GM23338 (cell line): ENCODE measurements at places on chromosomes 5 and 9. TPM values are rescaled to one million over a fixed set of nuclear protein-coding genes. Genes with fewer than 3 reads are reported as not detected.

DNA sequence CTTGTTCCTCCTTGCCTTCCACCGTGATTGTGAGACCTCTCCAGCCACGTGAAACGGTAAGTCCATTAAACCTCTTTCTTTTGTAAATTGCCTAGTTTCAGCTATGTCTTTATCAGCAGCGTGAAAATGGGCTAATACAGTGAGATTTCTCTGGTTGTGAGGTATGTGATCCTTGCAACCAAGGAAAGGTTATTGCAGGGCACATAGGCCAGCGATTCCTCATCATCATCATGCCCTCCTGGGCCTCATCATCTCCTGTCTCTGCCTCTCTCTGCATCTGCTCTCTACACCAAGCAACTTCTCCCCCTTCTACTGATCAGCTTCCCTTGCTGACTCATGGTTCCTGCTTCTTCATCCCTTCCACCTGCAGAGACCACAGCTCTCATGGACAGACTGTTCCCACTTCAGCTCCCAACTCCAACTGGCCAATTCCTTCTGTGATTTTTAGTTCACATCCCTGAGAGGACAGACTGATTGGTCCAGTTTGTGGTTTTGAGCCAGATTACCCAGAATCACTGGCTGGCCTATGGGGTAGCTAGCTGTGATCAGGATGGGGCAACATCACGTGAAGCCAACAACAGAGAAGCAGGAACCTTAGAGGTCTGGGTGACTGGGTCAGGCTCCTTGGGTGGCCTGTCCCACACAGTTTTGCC is 53.1 kb downstream of the LIX1 start:
- DNase-seq, result no peak

GRCh38 chr5:155978850-155979249 is 348.1 kb upstream of the SGCD start:
- no peak for DNase-seq

DNA sequence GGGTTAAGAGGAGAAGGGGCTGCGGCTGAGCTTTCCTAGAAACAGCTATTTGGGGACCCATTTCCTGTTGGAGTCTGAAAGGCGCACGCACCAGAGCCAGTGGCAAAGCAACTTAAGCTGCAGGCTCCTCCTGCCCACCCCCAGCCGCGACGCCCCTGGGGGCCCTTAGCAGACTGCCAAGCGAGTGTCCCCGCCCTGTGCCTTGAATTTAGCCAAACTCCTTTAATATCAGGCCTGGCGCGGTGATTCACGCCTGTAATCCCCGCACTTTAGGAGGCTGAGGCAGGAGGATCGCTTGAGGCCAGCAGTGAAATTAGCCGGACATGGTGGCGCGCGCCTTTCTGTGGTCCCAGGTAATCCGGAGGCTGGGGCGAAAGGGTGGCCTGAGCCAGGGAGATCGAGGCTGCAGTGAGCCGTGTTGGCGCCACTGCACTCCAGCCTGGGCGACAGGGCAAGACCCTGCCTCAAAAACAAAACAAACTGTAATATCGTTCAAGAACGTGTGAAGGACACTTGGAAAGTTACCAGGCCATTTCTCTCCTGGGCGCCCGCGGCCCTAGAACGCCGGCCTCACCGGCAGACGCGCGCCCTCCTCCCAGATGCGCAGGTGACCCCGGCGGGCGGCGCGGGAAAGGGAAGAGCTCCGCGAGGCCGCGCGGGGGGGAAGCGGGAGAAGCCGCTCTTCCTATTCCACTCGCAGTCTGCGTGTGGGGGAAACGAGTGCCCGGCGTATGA is 1.0 kb upstream of the F2R start:
- peak; percentile 76 for DNase-seq

GRCh38 chr5:161442471-161442870 is 104.1 kb downstream of the GABRB2 start:
- peak; percentile 37 for DNase-seq

- DNase-seq, result no peak
These were observed 74.5 kb downstream of the F2RL2 start for GRCh38 chr5:76548525-76549229.

DNA sequence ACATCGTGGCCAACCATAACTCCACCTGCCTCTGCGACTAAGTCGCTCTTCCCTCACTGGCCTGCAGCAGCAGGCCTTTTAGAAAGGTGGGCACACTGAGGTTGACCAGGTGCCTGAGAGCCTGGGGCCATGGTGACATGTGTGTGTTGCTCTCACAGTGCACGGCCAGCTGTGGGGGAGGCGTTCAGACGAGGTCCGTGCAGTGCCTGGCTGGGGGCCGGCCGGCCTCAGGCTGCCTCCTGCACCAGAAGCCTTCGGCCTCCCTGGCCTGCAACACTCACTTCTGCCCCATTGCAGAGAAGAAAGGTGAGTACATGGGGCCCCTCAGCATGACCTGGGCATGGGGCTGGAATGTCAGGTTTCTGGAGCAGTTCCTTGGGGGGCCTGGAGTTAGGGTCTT is 104.5 kb upstream of the ICE1 start:
- DNase-seq, result no peak

DNA sequence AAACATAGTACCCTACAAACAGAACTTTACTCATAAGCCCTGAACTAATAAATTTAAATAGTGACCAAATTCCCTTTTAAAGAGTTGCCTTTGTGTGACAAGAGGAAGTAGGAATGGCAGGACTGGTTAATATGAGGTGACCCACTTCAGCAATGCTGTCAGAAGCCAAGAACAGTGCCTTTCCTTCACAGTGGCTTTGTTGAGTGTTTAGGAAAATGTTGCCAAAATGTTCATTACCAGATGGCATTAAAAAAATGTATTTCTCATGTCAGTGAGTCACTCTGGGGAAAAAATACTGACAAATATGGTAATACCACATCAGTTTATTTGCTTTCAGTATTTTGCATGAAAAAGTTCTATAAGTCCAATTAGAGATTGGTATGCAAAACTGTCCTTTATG is 103.3 kb downstream of the DIRAS2 start:
- no peak for DNase-seq

GRCh38 chr5:177435847-177436536 is 9.5 kb downstream of the GRK6 start:
- no peak for DNase-seq

- DNase-seq, result peak; percentile 3
These were observed 433.4 kb upstream of the BRINP1 start for GRCh38 chr9:119802621-119803020.

DNA sequence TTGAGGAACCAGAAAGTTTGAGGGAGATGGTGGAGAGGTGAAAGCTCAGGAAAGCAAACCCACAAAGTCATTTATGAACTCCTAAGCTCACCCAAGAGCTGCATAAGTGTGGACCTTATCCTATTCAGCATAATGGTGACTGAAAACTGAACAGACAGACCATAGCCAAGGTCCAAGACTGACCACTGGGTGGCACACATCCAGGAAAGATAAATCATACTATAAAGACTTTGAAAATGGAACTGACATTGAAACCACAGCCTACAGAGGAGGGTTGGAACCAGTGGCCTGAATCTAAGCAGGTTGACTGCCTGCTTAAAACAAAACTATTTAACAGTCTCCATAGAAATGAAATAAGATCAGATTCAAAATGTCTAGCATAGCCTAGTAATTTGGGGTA is 121.0 kb upstream of the RGS7BP start:
- peak; percentile 50 for DNase-seq

DNA sequence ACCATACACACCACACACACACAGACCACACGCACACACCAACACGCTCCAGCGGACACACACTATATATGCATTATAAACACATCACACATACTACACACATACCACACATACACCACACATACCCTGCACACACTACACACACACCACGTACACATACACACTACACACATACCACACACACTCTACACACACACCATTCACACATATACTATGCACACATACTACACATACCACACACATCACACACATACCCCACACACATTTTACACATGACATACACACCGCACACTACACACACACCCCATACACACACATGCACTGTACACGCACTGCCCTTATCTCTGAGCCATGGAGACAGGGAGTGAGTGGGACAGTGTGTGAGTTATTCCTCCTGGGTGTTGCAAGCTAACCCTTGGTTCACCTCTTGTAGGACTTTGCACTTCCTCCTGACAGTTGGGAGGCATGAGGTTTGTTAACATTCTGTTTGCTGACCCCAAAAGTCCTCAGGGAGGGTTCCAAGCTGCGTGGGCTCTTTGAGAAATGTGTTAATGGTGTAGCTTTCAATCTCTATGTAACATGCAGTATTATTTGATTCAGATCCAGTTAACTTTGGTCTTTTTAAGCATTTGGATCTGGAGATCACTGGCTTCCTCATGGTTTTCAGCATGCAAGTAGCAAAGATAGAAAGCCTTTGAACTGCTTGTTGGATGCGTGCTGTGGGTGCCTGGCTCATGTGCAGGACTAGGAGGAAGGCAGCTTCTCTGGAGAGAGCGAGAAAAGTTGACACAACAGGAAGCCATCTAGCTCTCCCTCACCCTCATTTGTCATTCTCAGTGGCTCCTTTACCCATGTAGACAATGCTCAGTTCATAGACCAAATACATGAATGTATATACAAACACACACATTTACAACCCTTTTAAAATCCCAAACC is 13.7 kb downstream of the IL31RA start:
- DNase-seq, result no peak

DNA sequence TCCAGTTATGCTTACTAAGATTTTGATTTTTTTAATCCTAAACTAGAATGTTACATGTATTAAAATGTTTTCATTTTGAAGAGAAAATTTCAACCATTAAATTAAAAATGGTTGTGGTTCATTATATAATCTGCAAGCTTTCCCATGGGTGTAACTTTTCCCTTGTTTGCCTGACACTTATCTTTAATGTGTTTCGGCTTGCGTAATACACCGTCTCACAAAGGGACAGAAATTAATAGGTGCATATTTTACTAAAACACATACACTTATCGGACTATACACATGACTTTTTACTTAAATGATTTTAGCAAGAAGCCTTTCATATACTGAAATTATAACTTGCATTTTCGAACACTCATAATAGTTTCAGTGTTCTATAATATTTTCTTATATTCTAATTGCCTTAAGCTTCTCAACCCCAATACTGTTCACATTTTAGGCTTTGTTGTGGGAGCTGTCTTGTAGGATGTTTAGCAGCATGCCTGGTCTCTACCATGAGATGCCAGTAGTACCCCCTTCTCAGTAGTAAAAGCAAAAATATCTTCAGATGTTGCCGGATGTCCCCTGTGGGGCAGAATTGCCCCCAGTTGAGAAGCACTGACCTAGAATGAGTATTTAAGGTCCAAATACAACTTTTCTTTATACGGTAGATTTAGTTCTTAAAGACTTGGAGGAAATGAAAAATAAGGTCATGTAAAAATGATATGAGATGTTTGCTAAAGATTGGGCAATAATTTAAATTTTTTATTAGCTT is 28.6 kb downstream of the UGCG start:
- no peak for DNase-seq

GRCh38 chr5:143141652-143142051 is 261.8 kb downstream of the NR3C1 start:
- no peak for DNase-seq

- DNase-seq, result no peak
These were observed 19.9 kb upstream of the KCNMB1 start for GRCh38 chr5:170408877-170409660.

DNA sequence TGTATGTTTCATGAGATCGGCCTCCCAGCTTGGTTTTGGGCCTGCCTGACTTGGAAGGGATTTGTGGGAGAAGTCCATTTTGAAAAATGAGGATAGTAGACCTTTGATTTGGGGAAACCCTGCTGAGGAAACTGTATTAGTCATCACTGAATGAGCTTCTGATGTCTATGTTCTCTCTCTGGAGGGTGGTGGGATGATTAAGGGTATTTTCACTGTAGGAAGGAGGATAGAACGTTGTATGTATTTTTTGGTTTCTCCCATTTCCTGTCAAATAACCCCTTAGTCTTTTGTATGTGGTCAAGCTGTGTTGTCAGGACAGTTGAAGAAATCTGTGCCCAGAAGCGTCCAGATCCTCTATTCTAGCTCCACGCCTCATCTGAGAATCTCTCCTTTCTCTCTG is 151.9 kb downstream of the INSYN2B start:
- no peak for DNase-seq

DNA sequence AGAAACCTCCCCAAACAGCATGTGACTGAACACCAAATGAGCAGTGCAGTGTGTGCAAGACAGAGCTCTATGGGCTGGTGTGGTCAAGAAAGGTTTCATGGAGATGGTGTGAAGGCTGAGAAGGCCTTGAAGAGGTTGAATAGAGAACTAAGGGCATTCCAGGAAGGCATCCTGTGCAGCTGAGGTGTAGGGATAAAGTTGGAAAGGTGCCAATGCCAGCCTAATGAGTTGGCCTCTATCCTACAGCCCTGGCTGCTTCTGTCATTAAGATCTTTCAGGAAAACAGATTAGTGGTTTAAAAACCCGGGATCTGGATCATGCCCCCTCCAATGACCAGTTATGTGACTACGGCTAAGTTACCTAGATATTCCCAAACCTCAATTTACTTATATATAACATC is 4.0 kb downstream of the HDAC3 start:
- no peak for DNase-seq

GRCh38 chr5:54528633-54529209 is 11.2 kb downstream of the SNX18 start:
- no peak for DNase-seq

- peak; percentile 39 for DNase-seq
These were observed 142.0 kb downstream of the HSPA4 start for GRCh38 chr5:133193794-133194193.

GRCh38 chr9:82882138-82882537 is 180.8 kb downstream of the RASEF start:
- DNase-seq, result peak; percentile 22

GRCh38 chr5:12661617-12662370 is 757.5 kb upstream of the CTNND2 start:
- DNase-seq, result peak; percentile 76

- DNase-seq, result no peak
These were observed 220.4 kb downstream of the ARRDC3 start for GRCh38 chr5:91162534-91163381.

DNA sequence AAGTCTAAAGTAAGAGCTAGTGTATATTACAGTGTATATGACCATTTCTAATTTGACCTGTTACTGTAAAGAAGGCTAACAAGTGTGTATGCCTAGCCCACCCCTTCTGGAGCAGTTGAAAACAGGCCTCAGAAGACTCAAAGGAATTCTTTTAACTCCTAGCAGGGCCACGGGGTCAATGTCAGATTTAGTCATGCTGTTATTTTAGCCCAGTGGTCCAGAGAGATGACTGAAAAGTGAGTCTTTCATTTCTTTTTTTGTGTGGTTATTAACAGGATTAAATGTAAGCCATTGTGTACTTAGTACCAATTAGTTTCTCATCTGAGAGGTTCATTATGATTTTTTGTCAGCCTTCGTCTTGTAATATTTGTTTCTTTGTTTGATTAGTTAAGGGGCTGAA is 24.4 kb downstream of the ZCCHC7 start:
- DNase-seq, result peak; percentile 63

GRCh38 chr9:7841831-7842230 is 42.3 kb upstream of the DMAC1 start:
- DNase-seq, result no peak

GRCh38 chr9:100125910-100126309 is 26.9 kb downstream of the INVS start:
- no peak for DNase-seq

TMC1 gene
- total RNA-seq, result 0.54 and 1.2 TPM in 2 replicates

SLC4A9 gene
- total RNA-seq, result 0.08 TPM in 1 of 2 replicates, not detected in the other

DMRTA1 gene
- 6.9 and 8.8 TPM in 2 replicates for total RNA-seq

ELP1 gene
- total RNA-seq, result 32.9 and 46.3 TPM in 2 replicates

ERBIN gene
- total RNA-seq, result 26.4 and 29.1 TPM in 2 replicates

SOX30 gene
- 1.3 and 1.4 TPM in 2 replicates for total RNA-seq

MED7 gene
- 9.7 and 11.6 TPM in 2 replicates for total RNA-seq

OR1N1 gene
- not detected in 2 replicates for total RNA-seq

FAM221B gene
- not detected in 2 replicates for total RNA-seq

NMRK1 gene
- total RNA-seq, result 6.2 and 9.6 TPM in 2 replicates

HSPB3 gene
- total RNA-seq, result not detected in 2 replicates

PCSK1 gene
- 2.7 and 6.2 TPM in 2 replicates for total RNA-seq

PCDHA9 gene
- total RNA-seq, result 3.2 and 3.3 TPM in 2 replicates
